ENCODE measurements at places on chromosomes 4 and X.

DNA sequence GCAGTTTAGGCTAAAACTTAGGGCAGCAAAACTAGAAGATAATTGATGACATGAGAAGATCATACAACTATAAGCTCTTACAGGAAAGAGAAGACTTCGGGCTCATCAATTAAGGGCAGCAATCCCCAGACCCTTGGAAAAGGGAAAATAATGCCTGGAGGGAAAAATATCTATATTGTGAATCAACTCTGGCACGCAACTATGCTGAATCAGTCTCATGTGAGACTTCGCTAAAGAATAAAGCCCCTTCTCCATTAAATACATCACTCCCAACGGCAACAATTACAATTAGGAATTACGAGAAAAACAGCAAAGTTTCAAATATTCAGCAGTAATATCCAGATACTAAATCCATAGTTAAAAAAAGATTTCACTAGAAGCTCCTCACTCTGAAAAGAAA, 2016.8 kb upstream of the IGFBP7 start:
- DNase-seq, result no peak

- no peak for DNase-seq
Measured at GRCh38 chrX:133294126-133294525, 76.0 kb upstream of the TFDP3 start.

DNA sequence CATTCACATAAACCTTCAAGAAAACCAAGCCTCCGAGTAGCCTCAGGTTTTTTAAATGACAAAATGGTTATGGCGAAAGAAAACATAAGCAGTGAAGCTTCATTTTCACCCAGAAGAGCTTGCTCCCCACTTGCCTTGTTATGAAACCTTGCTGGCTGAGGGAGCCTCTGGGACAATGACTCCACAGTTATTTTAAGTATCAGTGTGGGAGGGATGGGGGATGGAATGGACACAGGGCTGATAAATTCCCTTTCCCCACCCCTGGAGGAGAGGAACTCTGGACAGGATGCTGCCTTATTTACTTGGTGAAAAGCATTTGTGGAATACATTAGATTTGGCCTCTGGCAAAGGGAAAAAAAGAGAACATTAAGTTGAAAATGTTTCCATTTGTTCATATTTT, 220.7 kb upstream of the CNKSR2 start:
- peak; percentile 11 for DNase-seq

DNA sequence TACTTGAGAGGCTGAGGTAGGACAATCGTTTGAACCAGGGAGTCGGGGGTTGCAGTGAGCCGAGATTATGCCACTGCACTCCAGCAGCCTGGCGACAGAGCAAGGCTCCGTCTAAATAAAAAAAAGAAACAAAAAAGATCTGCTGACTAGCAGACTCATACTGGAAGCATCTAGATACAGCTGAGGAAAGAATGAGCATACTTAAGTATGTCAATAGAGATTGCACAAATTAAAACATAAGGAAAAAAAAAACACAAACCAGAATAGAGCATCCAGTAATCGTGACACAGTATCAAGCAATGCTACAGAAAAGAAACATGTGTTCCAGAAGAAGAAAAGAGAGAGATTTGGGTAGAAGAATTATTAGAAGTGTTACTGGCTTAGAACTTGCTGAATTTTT, 105.5 kb upstream of the SPOCK3 start:
- DNase-seq, result no peak

DNA sequence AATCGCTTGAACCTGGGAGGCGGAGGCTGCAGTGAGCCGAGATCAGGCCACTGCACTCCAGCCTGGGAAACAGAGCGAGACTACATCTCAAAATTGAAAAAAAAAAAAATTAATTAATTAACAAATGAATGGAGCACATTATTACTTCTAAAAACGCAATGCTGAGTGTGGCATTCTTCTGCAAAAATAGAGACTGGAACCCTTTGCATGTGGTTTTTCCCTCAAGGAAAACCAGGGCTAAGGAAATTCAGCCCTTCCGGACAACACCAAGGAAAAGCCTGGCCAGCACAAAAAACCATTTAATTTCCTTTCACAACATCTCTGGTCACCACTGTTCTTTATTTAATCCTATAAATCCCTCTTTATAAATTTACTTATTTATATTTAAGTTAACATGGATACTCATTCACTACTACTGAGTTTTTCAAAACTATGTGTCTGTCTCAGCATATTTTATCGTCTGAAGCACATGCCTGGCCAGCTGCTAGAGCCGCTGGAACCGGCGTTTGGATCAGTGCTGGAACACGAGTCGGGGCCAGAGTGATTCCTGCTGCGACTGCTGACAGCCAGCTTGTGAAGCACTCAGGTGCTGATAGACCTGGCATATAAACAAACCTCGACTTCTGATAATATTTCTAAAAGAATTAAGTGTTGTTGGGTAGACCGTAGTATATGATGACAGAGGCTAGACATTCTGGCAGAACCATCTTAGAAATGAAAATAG, 84.5 kb upstream of the WWC2 start:
- peak; percentile 27 for DNase-seq

DNA sequence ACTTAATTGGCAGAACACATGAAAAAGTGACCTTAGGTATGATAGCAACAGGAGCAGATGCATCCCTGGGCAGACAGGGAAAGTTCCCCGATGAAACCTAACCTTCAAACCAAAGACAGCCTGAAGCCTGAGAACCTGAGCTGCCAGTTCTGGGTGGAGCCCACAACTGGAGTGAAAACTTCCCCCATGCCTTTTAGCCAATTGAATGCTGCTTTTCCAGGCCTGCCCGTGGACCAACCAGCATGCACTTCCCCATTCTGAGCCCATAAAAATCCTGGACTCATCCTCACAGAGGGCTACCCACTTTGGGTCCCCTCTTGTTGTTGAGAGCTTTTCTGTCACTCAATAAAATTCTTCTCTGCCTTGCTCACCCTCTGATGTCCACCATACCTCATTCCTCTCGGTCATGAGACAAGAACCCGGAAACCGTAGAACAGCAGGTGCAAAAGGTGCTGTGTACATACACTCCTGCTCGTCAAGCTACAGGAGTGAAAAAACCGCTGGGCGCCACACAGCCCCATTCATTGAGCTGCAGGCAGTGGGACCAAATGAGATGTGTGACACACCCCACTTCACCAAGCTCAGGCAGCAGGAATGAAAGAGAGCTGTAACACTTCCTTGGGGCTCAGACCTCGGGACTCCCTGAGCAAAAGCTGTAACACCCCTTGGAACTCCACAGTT, 13.9 kb upstream of the SLC7A11 start:
- no peak for DNase-seq

DNA sequence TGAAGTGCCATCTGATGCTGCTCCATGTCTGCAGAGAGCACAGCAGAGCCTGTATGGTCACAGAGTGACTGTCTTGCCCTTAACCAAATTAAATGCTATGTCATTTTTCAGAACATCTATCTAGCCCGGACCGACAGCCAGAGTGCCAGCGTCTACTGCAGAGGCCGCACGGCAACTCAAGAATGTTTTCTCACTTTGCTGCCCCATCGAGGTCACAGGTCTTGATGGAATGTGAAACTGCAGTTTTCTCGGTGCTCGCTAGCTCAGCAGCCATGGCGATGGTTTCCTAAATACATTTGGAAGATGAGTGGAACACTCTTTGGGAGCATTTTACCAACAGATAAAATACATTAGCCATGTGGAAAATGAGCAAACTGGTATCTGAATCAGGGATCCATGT, 125.7 kb downstream of the ENPP6 start:
- no peak for DNase-seq

DNA sequence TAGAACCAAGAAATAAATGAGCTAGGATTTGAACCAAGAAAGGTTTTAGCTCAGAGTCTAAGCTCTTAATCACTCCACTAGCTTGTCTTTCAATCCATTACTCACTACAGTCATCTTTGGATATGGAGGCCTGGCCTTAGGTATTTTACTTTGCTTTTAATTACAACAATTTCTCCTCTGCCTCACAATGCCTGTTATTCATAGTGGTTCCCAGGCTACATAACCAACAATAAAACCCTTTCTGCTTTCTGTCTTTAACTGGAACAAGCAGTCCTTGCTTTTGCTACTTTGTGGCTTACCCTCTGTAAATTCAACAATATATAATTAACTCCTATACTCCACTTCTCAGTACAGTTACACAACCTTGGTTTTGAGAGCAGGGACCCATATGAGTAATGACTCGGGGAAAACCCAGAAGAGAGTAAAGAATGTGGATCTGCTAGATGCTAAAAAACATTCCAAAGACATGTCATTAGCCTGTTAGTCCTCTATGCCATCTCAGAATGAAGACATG, 94.7 kb upstream of the NAP1L5 start:
- DNase-seq, result no peak

GRCh38 chrX:42680666-42681065, 97.3 kb downstream of the PPP1R2C start:
- peak; percentile 47 for DNase-seq

DNA sequence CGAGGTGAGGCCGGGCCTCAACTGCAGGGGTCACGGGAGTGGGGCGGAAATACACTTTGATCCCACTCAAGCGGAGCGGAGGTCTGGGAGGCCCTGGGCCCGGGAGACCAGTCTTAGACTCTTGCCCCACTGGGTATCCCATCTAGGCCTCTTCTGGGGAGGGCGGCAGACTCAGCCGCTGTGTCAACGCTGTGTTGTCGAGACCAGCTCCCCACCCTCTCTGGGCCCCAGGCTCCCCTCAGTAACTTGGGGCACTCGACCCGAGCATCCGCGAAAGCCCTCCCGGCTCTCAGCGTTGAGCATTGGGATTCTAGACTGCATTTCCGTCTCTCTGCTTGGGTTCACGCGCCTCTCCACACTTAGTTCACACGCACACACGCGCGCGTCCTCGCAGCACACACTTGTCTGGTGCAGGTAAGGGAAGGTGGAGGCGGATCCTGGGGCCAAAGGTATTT, 1.7 kb downstream of the NKX3-2 start:
- no peak for DNase-seq

All from right cardiac atrium (tissue), 5 donors.